ENCODE measurements at places on chromosomes 1 and 21.

DNA sequence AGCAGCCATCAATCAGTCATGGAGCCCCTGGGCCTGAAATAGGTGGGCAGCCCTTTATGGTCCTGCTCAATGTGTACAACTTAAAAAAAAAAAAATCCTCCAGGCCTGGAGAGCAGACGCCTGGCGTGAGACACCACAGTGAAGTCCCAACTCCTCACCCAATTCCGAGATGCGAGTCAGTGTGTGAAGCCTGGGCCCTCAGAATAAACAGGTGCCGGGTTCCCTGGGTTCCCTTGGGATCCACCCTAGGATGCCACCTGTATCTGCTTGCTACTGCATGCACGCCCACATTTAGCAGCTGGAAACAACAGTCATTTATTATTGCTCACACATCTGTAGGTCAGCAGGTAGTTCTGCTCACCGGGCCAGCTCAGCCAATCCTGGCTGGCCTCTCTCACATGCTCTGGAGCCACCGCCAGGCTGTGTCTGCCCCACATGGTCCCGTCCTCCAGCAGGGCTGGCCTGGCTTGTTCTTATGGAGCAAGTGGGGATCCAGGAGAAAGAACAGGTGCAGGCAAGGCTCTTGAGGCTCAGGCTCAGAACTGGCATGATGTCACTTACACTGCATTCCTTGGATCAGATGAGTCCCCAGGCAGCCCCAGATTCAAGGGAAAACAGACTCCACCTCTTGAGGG, 172.7 kb downstream of the NPHP4 start:
- DNase-seq: no peak

DNA sequence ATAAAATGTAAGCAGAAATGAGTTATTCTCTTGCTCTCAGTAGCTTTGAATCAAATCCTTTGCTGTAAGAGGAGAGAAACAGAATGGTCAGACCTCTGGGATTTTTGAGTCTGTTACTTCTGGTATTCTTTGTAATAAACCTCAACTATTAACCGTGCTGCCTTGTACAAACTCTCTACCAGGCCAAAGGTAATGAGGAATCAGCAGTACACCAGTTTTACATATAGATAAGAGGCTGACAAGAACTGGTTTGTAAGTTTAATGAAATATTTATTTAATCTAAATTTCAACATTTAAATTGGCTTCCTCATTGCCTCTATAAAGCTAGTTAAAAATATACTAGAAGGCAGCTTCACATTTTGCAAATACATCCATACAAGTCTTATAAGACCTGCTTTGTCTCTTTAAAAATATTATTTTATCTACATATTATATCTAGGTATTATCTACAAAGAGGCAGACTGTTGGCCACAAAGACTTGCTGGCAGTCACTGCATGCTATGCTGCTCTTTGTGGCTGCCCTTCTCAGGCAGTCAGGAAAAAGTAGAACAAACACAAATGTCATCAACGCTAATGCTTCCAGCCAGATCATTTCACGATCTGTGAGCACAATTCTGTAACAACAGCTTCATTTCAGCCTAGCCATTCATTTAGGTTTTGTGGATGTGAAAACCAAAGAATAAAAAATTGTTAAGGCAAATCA, 173.0 kb downstream of the GABPA start:
- no peak for DNase-seq

DNA sequence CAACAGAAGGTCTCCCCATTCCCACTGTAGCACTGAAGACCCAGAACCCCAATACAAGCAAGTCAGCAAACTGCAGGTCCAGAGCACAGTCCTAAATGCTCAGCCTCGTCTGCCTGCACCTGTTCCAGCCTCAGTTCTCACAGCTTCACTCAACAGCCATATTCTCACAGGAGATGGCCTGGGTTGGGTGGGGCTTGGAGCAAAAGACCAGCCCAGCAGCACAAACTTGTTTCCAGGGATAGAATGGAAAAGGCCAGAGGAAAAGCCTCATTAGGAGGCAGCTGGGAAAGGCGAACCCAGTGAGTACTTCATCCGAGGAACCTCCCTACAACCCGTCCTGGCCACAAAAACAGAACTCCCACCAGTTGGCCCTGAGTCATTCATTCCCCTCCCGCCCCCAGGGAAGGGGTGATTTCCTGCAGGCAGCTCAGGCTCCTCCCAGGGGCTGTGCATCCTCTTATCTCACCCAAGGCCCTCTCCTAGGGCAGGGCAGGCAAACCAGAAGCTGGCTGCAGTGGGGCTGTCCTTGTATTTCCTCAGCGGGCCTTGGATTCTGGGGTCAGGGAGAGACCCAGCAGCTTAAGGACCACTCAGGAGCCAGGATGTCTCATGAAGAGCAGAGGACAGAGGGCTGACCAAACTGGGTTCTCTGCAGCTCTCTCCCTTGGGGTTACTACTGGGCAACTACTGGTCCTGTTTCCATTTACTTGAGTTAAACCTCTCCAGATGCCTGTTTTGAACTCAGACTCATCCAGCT, 7.4 kb upstream of the MPL start:
- DNase-seq: no peak

- DNase-seq: no peak
These were observed 1206.0 kb upstream of the TMPRSS15 start for GRCh38 chr21:19609611-19610010.

DNA sequence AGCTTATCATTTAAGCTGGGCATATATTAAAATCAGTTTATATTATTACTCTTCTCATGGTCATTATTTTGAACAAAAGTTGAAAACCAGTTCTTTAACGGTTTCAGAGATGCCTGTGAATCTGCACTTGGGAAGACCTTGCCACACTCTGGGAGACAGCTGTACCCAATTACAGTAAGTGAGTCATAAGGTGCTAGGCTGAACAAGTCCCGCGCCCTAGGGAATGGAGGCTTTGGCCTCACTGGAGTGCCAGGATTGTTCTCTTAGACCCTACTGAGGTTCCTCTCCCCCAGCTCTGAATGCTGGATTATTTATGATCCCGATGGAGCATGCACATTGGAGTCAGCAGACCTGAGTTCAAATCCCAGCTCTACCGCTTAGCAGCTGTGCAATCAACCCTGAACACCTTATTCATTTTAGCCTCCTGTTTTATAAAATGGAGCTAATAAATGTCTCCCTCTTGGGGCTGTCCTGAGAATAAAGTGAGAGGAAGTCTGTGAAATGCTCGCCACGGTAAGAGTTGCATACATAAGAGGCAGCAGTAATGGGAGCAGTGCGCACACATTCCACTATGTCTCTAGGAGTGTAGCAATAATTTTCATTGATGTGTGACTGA, 266.2 kb downstream of the FOXD2 start:
- DNase-seq: no peak

DNA sequence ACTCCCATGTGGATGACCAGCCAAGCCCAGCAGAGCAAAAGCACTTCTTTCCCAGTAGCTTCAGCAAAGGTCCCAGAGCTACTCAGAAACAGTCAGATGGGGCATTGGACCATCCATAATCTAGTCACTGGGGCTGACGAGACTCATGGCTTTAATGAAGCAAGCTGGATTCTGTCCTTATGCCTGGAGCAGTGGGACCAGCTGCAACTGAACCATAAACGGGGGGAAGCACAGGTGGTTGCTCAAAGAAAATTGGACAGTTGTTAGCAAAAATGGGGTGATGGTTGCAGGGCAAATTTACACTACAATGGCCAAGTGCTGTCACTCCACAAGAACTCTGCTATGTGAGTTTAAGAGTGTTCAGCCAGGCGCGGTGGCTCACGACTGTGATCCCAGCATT, 17.4 kb upstream of the FASLG start:
- DNase-seq: no peak

GRCh38 chr1:112712191-112712590, 2.9 kb downstream of the PPM1J start:
- DNase-seq: no peak

DNA sequence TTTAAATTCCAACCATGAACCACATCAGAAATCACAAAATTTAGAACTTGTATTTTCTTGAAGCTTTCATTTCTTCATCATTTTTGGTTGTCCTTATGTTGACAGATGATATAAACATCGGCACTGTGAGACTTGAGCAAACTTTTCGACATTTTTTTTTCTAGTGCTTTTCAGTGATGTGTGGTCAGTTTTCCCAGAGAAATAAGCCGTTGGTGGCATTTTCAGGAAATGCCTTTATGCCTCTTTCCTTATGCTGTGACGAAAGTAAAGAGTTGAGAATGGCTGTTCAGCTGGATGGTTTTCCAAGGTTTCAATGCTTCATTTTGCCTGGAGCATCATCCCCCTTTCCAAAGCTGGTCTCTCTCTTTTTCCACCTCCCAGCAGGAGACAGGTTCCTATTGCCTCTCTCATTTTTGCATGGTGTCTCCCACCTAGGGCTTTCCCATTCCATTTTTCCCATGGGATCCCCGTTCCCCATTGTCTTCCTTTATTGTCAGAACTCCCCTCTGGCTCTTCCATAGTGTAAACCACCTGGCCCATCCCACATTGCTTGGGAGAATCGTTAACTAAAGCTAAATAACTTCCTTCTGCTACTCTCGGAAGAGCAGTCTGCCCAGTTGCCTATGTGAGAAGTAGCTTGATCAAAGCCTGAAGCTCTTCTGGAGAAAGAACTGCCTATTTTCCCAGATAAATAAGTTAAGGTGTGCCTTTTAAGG, 61.4 kb upstream of the DYNLT5 start:
- DNase-seq: no peak

DNA sequence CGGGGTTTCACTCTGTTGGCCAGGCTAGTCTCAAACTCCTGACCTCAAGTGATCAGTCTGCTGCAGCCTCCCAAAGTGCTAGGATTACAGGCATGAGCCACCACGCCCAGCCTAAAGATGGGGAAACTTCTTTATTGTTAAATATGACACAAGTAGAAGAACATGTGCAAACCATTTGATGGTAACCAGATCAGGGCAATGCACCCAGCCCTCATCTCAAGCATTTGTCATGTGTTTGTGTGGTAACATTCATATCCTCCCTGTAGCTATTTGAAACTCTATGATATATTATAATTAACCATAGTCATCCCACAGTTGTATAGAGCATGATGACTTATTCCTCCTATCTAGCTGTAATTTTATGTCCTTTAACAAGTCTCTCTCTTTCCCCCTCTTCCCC, 119.5 kb upstream of the TMPRSS2 start:
- DNase-seq: no peak

GRCh38 chr1:204322339-204322868, 37.3 kb downstream of the PLEKHA6 start:
- DNase-seq: no peak

DNA sequence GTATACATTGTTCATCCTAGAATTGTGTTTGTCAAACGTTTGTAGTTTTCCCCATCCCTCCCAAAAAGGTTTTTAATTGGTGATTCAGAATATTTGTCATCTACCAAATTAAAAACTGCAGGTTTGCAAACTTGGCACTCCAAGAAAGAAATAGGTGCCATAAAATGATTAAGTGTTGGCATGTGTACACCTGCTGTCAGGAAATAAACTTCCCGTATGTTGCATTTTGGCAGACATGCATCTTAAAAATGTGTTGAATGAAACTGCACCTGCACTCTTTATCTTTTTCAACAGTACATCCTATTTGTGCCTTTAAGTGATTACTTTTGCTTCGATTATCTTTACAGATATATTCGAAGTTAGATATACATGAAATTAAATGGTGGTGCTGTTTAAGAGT, 7.3 kb downstream of the B3GALT2 start:
- DNase-seq: no peak

All from ureter (tissue), 1 donor.